ENCODE measurements at places on chromosomes 1 and 21. TPM values are rescaled to one million over a fixed set of nuclear protein-coding genes. Genes with fewer than 3 reads are reported as not detected.
A peak's percentile ranks its signal among the peaks of the same experiment; 100 is the strongest.

- peaks cover 68% of the 10 kb centered on the region for H3K27me3 ChIP-seq
- no peak overlapping the region for H3K27ac ChIP-seq
- no peak overlapping the region for H3K4me3 ChIP-seq
- DNase-seq = no peak
Measured at GRCh38 chr21:33029975-33030461, 4.3 kb downstream of the OLIG2 start.

- no peaks in the 10 kb centered on the region for H3K36me3 ChIP-seq
- H3K27me3 ChIP-seq = peaks cover 13% of the 10 kb centered on the region
- no peak for DNase-seq
- H3K27ac ChIP-seq = no peak overlapping the region
Measured at GRCh38 chr1:75990686-75991085, 58.5 kb upstream of the ASB17 start.

- no peaks in the 10 kb centered on the region for H3K27me3 ChIP-seq
- peak; percentile 83 for DNase-seq
- peak overlapping the region; percentile 100 for H3K27ac ChIP-seq
- H3K4me1 ChIP-seq = peaks cover 65% of the 10 kb centered on the region
- H3K4me3 ChIP-seq = peak overlapping the region; percentile 71
Measured at GRCh38 chr21:33947451-33948095, 32.0 kb upstream of the ATP5PO start.

SMYD3 gene
- total RNA-seq = 24.1 TPM

NBPF4 gene
- 0.97 TPM for total RNA-seq
